Glomerular endothelial cell (primary cell): ENCODE measurements at places on chromosomes 6 and 20. TPM values are rescaled to one million over a fixed set of nuclear protein-coding genes. Genes with fewer than 3 reads are reported as not detected.

The OR2B6 gene
- not detected in 2 replicates for total RNA-seq

The PTCRA gene
- not detected in 2 replicates for total RNA-seq

The RIPPLY2 gene
- total RNA-seq, result not detected in 2 replicates

The TAP2 gene
- total RNA-seq, result 23.2 and 36.1 TPM in 2 replicates

The PPP1R14C gene
- 1.6 and 3.0 TPM in 2 replicates for total RNA-seq

The PHACTR3 gene
- total RNA-seq, result not detected in 2 replicates

The PDE7B gene
- 17.0 and 37.7 TPM in 2 replicates for total RNA-seq

The FAM184A gene
- 0.34 and 0.76 TPM in 2 replicates for total RNA-seq

The SNAP91 gene
- total RNA-seq, result 0.23 TPM in 1 of 2 replicates, not detected in the other

The XKR7 gene
- 0.05 TPM in 1 of 2 replicates, not detected in the other for total RNA-seq

The TMEM200A gene
- 9.3 and 15.9 TPM in 2 replicates for total RNA-seq

The COL11A2 gene
- under 0.01 and 0.53 TPM in 2 replicates for total RNA-seq

The HLA-F gene
- 11.2 and 33.7 TPM in 2 replicates for total RNA-seq

The HSP90AB1 gene
- total RNA-seq, result 1,001 and 1,125 TPM in 2 replicates

The ZSCAN31 gene
- 16.9 and 19.7 TPM in 2 replicates for total RNA-seq

The LAMA2 gene
- 0.24 and 0.58 TPM in 2 replicates for total RNA-seq

The TUBB2A gene
- total RNA-seq, result 238 and 260 TPM in 2 replicates

The SSTR4 gene
- total RNA-seq, result not detected in 2 replicates

The HAO1 gene
- total RNA-seq, result not detected in 2 replicates

The GUCA1A gene
- total RNA-seq, result 0.35 TPM in 1 of 2 replicates, not detected in the other

The PHF10 gene
- total RNA-seq, result 39.5 and 70.3 TPM in 2 replicates

The NRSN1 gene
- total RNA-seq, result not detected in 2 replicates

The CRISP3 gene
- not detected in 2 replicates for total RNA-seq

The DAAM2 gene
- total RNA-seq, result 0.53 and 1.2 TPM in 2 replicates

The SNPH gene
- total RNA-seq, result 11.6 and 12.2 TPM in 2 replicates

The IP6K3 gene
- total RNA-seq, result not detected in 2 replicates

The RIMS4 gene
- total RNA-seq, result not detected in 2 replicates

The SRMS gene
- not detected in 2 replicates for total RNA-seq

The ADGRF5 gene
- 495 and 502 TPM in 2 replicates for total RNA-seq

The TRIM31 gene
- total RNA-seq, result not detected in 2 replicates

The UFL1 gene
- total RNA-seq, result 15.3 and 15.8 TPM in 2 replicates

The SCUBE3 gene
- 0.73 and 2.3 TPM in 2 replicates for total RNA-seq

The HSPA12B gene
- total RNA-seq, result 25.5 and 26.3 TPM in 2 replicates

The FOXQ1 gene
- not detected in 2 replicates for total RNA-seq

The CCDC28A gene
- 10.2 and 12.1 TPM in 2 replicates for total RNA-seq

The PSMB1 gene
- 274 and 328 TPM in 2 replicates for total RNA-seq

The PACRG gene
- total RNA-seq, result 0.23 TPM in 1 of 2 replicates, not detected in the other

The IFNGR1 gene
- total RNA-seq, result 52.7 and 77.8 TPM in 2 replicates

The PPP1R16B gene
- total RNA-seq, result 56.4 and 132 TPM in 2 replicates

The ARFGEF3 gene
- total RNA-seq, result 4.5 and 5.1 TPM in 2 replicates

The FOXS1 gene
- 0.82 and 1.6 TPM in 2 replicates for total RNA-seq

The CST4 gene
- total RNA-seq, result not detected in 2 replicates

The TNXB gene
- 1.5 and 1.7 TPM in 2 replicates for total RNA-seq

The UST gene
- total RNA-seq, result 2.0 and 21.0 TPM in 2 replicates

The FLRT3 gene
- 2.0 and 5.3 TPM in 2 replicates for total RNA-seq

The NFATC2 gene
- 10.1 and 21.6 TPM in 2 replicates for total RNA-seq

The TMEM151B gene
- total RNA-seq, result not detected in 2 replicates

The TRMT6 gene
- total RNA-seq, result 6.1 and 8.0 TPM in 2 replicates

The GRIK2 gene
- 0.39 and 5.7 TPM in 2 replicates for total RNA-seq

The LST1 gene
- 0.87 and 0.99 TPM in 2 replicates for total RNA-seq

The PIM1 gene
- 3.6 and 10.6 TPM in 2 replicates for total RNA-seq

The PRSS35 gene
- 0.12 TPM in 1 of 2 replicates, not detected in the other for total RNA-seq
